ENCODE measurements at places on chromosomes 1 and 21. TPM values are rescaled to one million over a fixed set of nuclear protein-coding genes. Genes with fewer than 3 reads are reported as not detected.

- DNase-seq = no peak
Measured at GRCh38 chr1:56429288-56429687, 150.1 kb downstream of the PLPP3 start.

GRCh38 chr1:229596925-229597699 lies 28.8 kb downstream of the TAF5L start:
- DNase-seq = no peak

GRCh38 chr1:205091043-205091740 lies 6.9 kb upstream of the TMEM81 start:
- no peak for DNase-seq

- no peak for DNase-seq
Measured at GRCh38 chr1:57167997-57168396, 202.2 kb upstream of the C8B start.

- DNase-seq = no peak
Measured at GRCh38 chr1:114111731-114112641, 41.7 kb downstream of the SYT6 start.

- no peak for DNase-seq
Measured at GRCh38 chr1:156359973-156360372, 9.0 kb upstream of the RHBG start.

DNA sequence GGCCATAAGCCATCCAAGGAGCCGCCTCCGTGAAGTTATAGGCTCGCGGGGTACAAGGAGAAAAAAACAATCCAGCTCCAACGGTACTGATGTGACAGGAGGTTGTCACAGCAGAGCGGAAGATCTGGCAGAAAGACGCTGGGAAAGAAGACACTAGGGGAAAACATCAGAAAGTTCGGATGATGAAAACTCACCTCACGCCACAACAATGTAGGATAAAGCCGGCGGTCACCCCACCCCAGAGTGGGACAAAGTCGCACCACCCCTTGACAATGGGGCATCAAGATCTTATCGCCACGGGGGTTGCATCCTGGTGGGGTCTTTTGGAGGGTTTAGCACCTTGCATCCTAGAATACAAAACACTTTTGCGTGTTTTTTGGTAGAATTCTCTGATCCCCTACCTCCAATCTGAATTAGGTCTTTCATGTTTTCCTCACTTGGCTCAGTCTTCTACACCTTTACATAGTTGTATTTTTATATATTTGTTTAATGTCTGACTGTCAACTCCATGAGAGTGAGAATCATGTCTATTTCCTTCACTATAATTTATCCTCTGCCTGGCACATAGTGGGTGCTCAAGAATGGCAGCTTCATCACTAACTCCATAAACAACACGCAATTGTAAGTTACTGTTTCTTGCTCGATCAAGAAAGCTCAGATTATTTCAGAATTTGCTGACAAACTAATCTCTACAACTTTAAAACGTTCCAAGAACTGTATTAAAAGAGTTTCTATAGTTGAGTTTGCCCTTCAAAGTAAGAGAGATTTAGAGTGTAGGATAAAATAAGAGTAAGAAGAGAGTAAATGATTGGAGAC lies 611 bp upstream of the ZSWIM5 start:
- DNase-seq = no peak

- no peak for DNase-seq
Measured at GRCh38 chr1:12572522-12572921, 45.5 kb downstream of the DHRS3 start.

GRCh38 chr1:7010534-7011200 lies 225.4 kb downstream of the CAMTA1 start:
- DNase-seq = no peak

GRCh38 chr1:9883585-9884449 lies 26.3 kb downstream of the CTNNBIP1 start:
- DNase-seq = no peak

- no peak for DNase-seq
Measured at GRCh38 chr1:116769104-116769452, 14.8 kb downstream of the CD2 start.

DNA sequence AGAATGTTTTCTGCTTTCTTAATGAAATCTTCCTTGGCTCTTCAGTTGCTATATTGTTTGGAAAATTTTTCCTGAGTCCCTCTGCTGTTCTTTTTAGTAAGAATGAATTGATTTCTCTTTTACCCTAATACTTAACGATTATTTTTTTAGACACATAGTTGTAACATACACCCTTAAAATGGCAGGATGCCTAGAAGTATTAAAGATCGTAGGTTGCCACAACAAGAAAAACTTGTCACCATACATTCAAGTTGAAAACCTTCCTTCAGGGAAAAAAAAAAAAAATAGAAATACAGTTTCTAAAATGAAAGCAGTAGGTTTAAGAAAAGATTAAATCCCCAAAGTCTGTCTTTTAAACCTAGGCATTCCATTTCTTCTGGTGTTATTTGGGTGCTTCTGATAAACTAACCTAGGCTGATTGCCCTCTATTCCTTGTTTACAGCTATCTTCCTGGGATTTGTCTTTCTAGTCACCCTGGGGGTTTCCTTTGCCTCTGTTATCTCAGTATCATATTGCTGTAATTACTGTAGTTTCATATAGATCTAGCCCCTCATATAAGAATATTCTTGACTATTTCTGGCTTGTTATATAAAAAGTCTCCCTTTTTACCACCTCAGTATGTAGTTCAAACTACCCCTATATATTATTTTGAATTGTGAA lies 16.8 kb downstream of the SUCO start:
- DNase-seq = no peak

- DNase-seq = no peak
Measured at GRCh38 chr21:44962403-44962966, 22.7 kb downstream of the SLX9 start.

DNA sequence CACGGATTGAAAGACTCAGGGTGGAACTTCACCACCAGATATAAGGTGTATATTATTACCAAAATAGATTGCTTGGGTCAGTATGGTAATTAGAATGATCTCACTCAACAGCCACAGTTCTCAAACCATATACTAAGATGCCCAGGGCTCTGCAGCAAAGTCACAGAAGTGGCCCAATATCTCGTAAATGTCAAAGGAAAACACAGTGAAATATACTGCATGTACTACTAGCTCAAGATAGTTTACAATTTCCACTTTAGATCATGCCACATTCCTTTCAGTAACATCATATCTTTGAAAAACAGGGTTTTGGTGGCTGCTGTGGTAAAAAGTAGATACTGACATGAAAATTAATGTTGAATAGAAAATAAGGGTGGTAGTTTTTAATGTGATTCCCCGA lies 180.3 kb upstream of the ATP1B1 start:
- DNase-seq = no peak

GRCh38 chr21:42265231-42265812 lies 46.4 kb downstream of the ABCG1 start:
- DNase-seq = no peak

- no peak for DNase-seq
Measured at GRCh38 chr1:172359491-172359999, 60.9 kb upstream of the C1orf105 start.

- no peak for DNase-seq
Measured at GRCh38 chr1:220682901-220683576, 7.1 kb upstream of the C1orf115 start.

GRCh38 chr1:90407737-90408136 lies 309.4 kb downstream of the BARHL2 start:
- no peak for DNase-seq

- DNase-seq = no peak
Measured at GRCh38 chr1:156717351-156717750, 10.9 kb upstream of the METTL25B start.

DNA sequence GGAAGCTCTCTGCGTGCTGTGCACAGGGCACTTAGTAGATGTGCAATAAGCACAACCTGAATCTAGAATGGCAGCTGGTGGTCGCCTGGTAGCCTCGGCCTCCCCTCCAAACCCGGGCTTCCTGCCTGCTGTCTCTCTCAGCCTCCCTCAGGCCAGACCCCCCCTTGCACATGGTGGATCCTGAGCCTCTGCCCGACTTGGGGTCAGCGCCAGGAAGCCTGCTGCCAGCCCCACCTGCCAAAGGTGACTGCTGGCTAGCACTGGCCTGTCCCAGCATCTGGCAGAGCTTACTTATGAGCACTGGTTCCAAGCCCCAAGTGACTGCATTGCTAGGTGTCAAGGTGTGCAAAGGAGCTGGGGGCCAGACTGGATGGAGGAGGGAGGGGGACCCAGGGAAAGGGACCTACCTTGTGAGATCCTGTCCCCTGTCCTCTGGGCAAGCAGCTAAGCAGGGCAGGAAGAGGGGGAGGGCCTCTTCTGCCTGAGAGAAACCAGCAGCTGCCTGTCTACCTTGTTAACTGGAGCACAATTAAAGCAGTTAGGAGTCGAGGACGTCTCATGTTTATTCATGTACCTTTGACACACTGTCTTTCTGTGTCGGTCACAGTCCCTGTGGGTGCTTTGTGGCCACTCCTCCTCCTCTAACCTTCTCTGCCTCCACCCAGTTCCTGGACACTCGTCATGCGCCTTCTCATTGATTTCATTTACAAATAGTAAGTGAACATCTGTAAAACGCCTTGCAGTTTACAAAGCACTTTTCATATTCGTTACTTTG lies 100.9 kb downstream of the DDX20 start:
- no peak for DNase-seq

The GJB4 gene
- total RNA-seq = not detected

The TYW3 gene
- total RNA-seq = 12.9 TPM

The MSH4 gene
- total RNA-seq = 0.29 TPM

The LCE6A gene
- not detected for total RNA-seq

The C1orf87 gene
- not detected for total RNA-seq

The MPC2 gene
- total RNA-seq = 20.5 TPM

The PYGO2 gene
- total RNA-seq = 44.6 TPM

The TACSTD2 gene
- 25.0 TPM for total RNA-seq

The ECM1 gene
- total RNA-seq = 5.0 TPM

The CLCC1 gene
- total RNA-seq = 44.5 TPM

The NCAM2 gene
- 34.0 TPM for total RNA-seq

The ERMAP gene
- total RNA-seq = 17.2 TPM

The IFI6 gene
- 500 TPM for total RNA-seq

The ESPN gene
- total RNA-seq = 1.2 TPM

The ETV3L gene
- not detected for total RNA-seq

All from mesothelial cell of epicardium (in vitro differentiated cells).